ENCODE measurements at places on chromosomes 16 and 17. TPM values are rescaled to one million over a fixed set of nuclear protein-coding genes. Genes with fewer than 3 reads are reported as not detected.

GRCh38 chr17:79952265-79952877, 83.3 kb downstream of the TBC1D16 start:
- DNase-seq: no peak

GRCh38 chr17:42920922-42921321, 20.3 kb downstream of the G6PC1 start:
- no peak for DNase-seq

- DNase-seq: no peak
These were observed 130.0 kb downstream of the KCNJ12 start for GRCh38 chr17:21505819-21506815.

DNA sequence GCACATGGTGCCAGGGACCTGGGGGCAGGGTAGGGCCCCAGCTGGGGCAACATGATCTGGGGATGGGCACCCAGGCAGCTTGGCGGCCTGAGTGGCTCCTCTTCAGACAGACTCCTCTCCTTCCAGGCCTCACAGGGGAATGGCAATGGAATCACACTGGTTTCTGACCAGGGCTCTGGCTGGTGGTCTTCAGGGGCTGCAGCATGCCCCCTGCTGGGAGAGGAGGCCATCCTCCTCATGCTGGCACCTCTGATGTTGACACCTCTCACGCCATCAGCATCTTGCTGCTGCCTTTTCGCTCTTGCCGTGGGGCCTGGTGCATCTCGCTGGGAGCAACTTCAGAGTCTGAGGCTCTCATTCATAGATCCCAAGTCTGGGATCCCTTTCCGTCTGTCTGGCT, 11.2 kb upstream of the GFOD2 start:
- no peak for DNase-seq

The MYH8 gene
- total RNA-seq: not detected

The HCRT gene
- total RNA-seq: not detected

DNA sequence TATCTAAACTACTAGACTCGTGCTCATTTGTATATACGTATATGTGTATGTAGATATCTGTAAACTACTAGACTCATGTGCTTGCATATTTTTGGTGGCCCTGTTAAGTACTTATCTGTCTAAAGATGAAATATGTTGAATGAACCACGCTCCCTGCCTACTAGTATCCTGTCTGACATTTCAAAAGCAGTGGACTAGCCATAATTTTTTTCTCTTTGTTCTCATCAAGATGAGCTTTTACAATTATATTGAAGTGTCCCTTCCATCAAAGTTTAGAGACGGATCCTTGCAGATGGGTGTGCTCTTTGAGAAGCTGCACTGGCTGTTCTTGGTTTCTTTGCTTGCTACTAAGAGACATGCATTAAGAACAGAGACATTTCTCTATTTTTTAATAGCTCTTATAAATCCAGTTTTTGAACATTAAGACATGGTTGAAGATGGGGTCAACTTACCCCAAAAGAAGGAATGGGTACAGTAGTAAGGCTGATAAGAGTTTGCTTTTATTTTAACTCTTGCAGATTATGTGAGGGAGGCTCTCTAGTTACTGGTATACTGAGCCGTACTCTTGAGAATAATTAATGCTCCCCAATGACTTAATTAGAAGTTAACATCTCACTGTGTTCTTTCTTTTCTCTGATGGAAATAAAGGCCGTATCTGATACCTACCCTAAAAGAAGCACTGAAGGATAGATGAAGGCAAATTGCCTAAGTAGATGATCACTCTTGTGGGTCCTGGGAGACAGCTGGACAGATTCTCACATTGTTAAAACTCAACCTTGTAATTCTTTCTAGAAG, 3.4 kb downstream of the CNTNAP4 start:
- DNase-seq: no peak

GRCh38 chr17:30091121-30091670, 25.4 kb upstream of the NSRP1 start:
- no peak for DNase-seq

The CCR7 gene
- total RNA-seq: 0.31 TPM

DNA sequence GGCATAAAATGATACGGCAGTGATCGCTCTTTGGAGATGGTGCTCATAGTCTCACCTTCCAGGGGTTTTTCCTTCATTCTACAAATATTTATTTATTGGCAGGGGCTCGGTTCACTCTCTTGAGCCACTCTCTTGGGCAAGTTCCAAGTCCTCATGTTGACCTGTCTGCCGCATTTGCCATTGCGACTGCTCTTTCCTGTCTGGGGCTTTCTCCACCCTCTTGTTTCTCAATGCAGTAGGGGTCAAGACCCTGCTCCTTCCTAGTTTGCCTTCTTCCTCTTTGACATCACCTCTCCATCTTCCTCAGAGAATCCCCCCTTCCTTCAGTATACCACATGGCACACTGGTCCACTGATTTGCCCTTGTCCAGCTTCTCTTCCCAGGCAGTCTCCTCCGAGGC, 21.9 kb upstream of the LRRC75A start:
- no peak for DNase-seq

GRCh38 chr17:8038954-8039610, at the start of gene ALOX15B:
TSS of gene ALOX15B (plus strand) at chr17:8039059. CDS start at chr17:8039156, 97 bp downstream.
- DNase-seq: peak; percentile 83

DNA sequence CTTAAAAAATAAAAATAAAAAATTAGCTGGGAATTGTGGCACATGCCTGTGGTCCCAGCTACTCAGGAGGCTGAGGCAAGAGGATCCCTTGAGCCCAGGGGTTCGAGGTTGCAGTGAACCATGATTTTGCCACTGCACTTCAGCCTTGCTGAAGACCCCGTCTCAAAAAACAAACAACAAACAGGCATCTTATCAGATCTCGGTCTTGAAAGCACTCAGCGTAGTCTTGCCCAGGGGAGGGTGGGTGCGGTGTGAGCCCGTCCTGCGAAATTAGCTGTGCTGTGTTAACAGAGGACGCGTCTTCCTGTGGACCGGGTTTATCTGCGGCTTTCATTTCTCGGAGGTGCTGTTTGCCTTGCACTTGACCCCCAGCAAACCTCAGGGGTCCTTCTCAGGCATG, 5.4 kb downstream of the GAA start:
- no peak for DNase-seq

- DNase-seq: no peak
These were observed 101.3 kb downstream of the HAPSTR1 start for GRCh38 chr16:9192746-9193145.

- DNase-seq: peak; percentile 85
These were observed 889 bp upstream of the ZNF423 start for GRCh38 chr16:49856672-49857330.

GRCh38 chr17:35900708-35901480, 20.7 kb upstream of the CCL5 start:
- no peak for DNase-seq

GRCh38 chr17:54662978-54663876, 237.4 kb upstream of the TOM1L1 start:
- no peak for DNase-seq

GRCh38 chr17:31415004-31415454, 23.6 kb downstream of the RAB11FIP4 start:
- DNase-seq: no peak

The SEPTIN12 gene
- total RNA-seq: not detected

DNA sequence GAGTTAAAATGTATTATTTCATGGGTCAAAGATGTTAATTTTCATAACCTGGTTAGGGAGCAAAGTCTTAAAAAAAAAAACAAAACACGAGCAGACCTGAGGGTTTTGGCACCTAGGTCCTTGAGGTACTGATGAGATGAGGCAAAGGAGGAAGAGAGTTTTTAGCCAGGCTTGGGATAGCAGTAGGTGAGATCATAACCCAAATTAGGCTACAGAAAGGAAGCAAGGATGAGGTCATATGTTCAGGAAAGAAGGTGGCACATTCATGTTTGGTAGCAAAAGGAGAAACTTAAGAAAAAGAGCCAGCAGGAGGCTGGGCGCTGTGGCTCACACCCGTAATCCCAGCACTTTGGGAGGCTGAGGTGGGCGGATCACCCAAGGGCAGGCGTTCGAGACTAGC, 2.8 kb downstream of the ATXN1L start:
- no peak for DNase-seq

The TMEM92 gene
- 3.4 TPM for total RNA-seq

The CES3 gene
- total RNA-seq: 203 TPM

DNA sequence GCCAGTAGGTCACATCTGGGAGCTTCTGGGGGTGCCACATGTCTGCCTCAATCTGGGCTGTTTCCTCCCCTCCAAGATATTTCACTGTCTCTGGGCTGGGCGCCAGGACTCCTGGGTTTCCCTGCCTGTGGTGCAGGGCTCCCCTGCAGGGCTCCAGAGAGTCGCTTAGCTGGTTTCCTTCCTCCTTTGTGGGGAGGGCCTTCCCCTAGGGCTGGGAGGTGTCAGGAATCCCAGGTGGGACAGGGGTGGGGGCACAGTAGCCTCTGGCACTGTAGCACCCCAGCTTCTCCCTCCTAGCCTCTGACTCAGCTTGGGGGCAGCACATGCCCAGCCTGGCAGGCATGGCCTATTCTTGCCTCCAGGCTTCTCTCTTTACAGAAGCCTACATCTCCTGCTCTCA, 2.6 kb downstream of the RARA start:
- DNase-seq: peak; percentile 64

Data from left colon (tissue), 2 donors.